Cerebellum (tissue), 4 donors: ENCODE measurements at places on chromosomes 6 and 20.

GRCh38 chr6:35562060-35562459 lies 49.4 kb upstream of the TULP1 start:
- no peak for DNase-seq

GRCh38 chr6:136471372-136471771 lies 78.8 kb downstream of the MAP7 start:
- no peak for DNase-seq

- no peak for DNase-seq
These were observed 73.5 kb downstream of the TTLL2 start for GRCh38 chr6:167398214-167399050.

DNA sequence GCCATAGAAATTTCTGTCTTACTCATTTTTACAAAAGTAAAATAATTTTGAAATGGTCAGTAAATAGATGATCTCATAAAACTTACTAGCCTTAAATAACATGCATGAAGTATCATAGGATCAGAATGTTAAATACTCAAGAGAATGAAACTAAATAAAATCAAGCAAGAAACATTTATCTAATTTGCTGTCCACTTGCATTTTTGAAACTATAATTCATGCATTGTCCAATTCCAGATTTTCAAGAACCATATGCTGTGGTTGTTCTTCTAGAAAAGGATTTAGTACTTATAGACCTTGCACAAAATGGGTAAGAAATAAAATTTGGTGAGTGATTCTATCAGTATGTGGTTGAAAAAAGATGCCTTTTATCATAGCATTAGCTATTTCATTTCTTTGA lies 107.0 kb downstream of the STXBP5 start:
- DNase-seq, result no peak

GRCh38 chr6:154473324-154473723 lies 37.2 kb downstream of the CNKSR3 start:
- DNase-seq, result no peak

- no peak for DNase-seq
These were observed 126.0 kb downstream of the SCML4 start for GRCh38 chr6:107698146-107698545.

- peak; percentile 81 for DNase-seq
These were observed 5.5 kb upstream of the ARMC12 start for GRCh38 chr6:35731414-35731735.
